T-helper 9 cell (primary cell): ENCODE measurements at places on chromosomes 13 and 19.

- no peak for DNase-seq
Observed at GRCh38 chr13:31320946-31321345, 121.2 kb downstream of the B3GLCT start.

DNA sequence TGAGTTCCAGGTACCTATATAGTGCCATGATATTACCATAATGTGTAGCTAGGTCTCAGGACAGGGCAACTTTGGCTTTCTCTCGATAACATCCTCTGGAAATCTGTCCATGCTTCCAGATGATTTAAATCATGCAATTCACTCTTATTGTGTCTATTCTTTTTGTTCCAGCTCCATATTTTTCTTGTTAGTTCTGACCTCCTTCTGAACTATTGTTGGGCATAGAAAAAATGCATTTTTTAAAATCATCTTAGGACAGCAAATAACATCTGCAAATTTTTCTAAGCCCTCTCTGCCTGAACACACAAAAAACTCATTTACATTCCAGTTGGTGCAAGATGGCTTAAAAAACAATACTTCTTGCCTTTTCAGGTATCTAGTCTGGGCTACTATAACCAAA lies 1561.0 kb upstream of the MIR17HG start:
- DNase-seq: no peak

- no peak for DNase-seq
Observed at GRCh38 chr19:1094655-1094977, 559 bp downstream of the POLR2E start.

DNA sequence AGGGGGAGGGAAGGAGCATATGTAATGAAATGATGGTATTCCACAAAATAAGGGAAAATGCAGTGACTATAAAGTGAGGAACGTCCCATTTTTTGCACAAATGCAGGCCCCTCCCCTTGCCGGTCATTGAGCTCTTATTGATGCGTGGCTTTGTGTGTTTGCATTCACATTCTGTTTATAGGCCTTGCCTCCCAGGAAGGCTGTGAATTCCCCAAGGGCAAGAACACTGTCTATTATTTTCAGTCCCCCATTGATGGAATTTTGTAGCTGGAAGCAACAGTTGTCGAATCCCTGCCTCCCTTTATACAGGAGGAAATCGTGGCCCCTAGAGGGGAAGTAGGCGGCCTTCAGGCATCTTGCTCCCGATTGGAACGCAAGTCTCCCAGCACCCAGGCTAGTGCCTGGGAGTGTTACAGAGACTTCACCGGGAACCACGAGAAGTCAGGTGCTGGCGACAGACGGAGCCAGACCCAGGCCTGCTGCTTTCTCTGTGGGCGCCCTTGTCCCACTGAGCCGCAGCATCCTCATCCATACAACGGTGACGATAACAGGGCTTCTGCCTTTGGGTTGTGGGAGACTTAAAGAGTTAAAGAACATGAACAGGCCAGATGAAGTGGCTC lies 6.9 kb downstream of the SBSN start:
- no peak for DNase-seq

DNA sequence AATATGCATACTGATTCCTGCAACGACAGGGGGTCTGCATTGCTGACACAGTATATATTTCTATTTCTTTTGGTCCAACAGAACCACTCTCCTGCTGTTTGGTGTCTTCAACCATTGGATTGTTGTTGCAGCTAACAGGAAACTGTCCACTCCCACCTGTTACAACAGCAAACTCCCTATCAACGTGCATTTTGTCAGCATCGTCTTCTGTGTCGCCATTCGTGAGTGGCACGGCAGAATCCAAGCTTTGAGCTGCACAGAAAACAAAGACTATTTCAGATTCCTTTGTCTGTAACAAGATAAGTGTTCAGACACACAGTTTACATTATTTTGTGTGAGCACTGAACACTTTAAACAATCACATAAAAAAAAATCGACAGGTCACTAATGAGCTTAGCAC lies 31.3 kb downstream of the ANKRD10 start:
- no peak for DNase-seq

- no peak for DNase-seq
Observed at GRCh38 chr19:46297700-46298478, 1.0 kb downstream of the HIF3A start.
